Activated T-cell treated with anti-CD3 and anti-CD28 coated beads, Interleukin-2, amount 50 U/mL, for 72 hours (primary cell): ENCODE measurements at places on chromosomes 16 and 17. TPM values are rescaled to one million over a fixed set of nuclear protein-coding genes. Genes with fewer than 3 reads are reported as not detected.

KCNH4 gene
- 0.26 TPM for total RNA-seq

KRTAP9-4 gene
- not detected for total RNA-seq

TRIM16 gene
- total RNA-seq, result 20.8 TPM

CDH5 gene
- total RNA-seq, result not detected

KRTAP4-4 gene
- total RNA-seq, result not detected

ABCC12 gene
- total RNA-seq, result not detected
